ENCODE measurements at places on chromosomes 4 and X. TPM values are rescaled to one million over a fixed set of nuclear protein-coding genes. Genes with fewer than 3 reads are reported as not detected.

Gene MAGEA2B
- 10.6 TPM for total RNA-seq

Gene GPR50
- total RNA-seq, result 0.42 TPM

Gene HS6ST2
- total RNA-seq, result 2.9 TPM

Gene CXorf49B
- not detected for total RNA-seq

Gene DSPP
- not detected for total RNA-seq

Gene PABPC5
- 9.5 TPM for total RNA-seq

Gene GPRASP2
- total RNA-seq, result 24.6 TPM

DNA sequence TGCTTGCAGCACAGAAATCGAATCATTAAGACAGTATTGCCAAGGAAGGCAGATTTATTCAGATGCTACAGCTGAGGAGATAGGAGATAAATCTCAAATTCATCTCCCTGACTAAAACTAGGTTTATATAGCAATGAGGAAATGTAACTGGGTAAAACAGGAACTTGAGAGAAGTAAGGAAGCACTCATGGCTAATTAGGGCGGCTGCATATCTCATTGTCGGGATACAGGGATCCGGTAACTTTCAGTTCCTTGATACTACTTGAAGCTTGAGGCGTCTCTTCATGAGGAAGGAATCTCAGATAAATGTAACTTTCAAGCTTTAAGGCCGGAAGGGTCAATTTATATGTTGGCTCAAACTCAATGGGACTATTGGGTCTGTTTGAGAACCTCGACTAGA is 129.2 kb upstream of the WDR1 start:
- H3K36me3 ChIP-seq, result no peaks in the 10 kb centered on the region
- no peak overlapping the region for H3K27ac ChIP-seq
- H3K27me3 ChIP-seq, result peaks cover 3% of the 10 kb centered on the region
- no peak overlapping the region for H3K4me3 ChIP-seq
- DNase-seq, result no peak

DNA sequence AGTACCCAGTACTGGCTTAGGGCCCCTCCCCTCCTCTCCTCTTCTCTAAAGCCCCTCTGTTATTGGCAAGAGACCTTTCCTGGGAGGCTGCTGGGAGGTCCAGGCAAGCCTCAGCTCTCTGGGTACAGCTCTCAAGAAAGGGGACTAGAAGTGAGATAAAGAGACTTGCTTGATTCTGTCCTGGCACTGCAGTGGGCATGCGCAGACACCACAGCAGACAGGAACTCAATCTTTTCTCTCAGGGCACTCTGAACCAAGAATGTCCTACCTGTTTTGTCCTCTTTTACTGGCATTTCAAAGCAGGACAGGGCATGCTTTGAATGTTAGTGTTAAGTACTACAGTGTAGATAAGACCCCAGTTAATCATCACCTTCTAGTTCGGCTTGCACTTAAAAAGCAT is 74.9 kb downstream of the NYX start:
- no peak overlapping the region for H3K4me3 ChIP-seq
- peaks cover 17% of the 10 kb centered on the region for H3K4me1 ChIP-seq
- peaks cover 2% of the 10 kb centered on the region for H3K27me3 ChIP-seq
- H3K27ac ChIP-seq, result no peak overlapping the region
- H3K36me3 ChIP-seq, result no peaks in the 10 kb centered on the region

DNA sequence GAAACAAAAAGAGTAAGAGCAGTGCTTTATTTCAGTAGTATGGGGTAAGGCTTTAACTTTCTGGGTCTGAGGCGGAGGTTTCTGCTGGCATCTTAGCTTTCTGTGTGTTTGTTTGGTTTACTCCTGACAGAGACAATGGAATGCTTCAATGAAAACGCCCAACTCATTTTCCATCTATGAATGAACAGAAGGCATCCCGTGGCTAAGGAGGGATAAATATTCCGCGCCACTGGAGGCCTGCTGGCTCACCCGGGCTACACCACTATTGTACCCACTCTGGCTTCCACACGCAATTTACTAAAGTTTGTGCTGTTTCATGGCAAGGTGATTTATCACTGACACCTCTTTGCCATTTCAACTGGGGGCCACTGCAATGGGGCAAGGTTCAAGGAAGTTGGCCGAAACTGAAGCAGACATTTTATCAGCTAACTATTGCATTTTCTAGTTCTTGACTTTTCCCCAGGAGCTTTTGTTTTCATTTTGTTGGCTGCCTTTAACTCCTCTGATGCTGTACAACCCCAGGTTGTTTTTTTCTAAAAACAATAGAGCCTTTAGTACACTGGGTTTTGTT is 32.8 kb upstream of the PPARGC1A start:
- H3K4me3 ChIP-seq, result no peak overlapping the region
- no peak for DNase-seq
- H3K27ac ChIP-seq, result no peak overlapping the region
- H3K27me3 ChIP-seq, result no peaks in the 10 kb centered on the region
- H3K36me3 ChIP-seq, result no peaks in the 10 kb centered on the region

DNA sequence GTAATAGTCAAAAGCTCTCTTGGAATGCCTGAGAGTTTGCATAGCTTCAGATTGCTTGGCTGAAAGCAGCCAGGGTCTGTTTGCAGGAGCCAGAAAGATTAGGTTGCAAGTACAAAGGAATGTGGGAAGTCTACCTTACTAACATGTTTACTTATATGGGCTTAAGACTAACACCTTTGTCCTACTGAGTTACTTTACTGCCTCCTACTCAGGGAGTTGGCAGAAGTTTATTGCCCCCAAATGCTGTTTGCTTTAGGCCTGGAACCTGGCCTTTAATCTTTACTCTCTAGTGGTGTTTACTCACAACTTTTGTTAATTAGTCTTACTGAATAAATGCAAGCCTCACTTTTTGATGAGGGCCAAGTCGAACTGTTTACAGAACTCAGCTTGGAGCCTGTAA is 219.4 kb upstream of the ZC4H2 start:
- no peak overlapping the region for H3K27ac ChIP-seq
- peaks cover 2% of the 10 kb centered on the region for H3K27me3 ChIP-seq
- H3K36me3 ChIP-seq, result no peaks in the 10 kb centered on the region

GRCh38 chr4:167452922-167453430 is 218.7 kb upstream of the SPOCK3 start:
- H3K4me3 ChIP-seq, result no peak overlapping the region
- DNase-seq, result no peak
- no peaks in the 10 kb centered on the region for H3K27me3 ChIP-seq
- H3K4me1 ChIP-seq, result no peaks in the 10 kb centered on the region
- no peak overlapping the region for H3K27ac ChIP-seq
- no peaks in the 10 kb centered on the region for H3K36me3 ChIP-seq

- no peak for DNase-seq
- H3K27ac ChIP-seq, result no peak overlapping the region
- H3K4me1 ChIP-seq, result peaks cover 3% of the 10 kb centered on the region
- H3K4me3 ChIP-seq, result no peak overlapping the region
These were observed 50.6 kb downstream of the JADE1 start for GRCh38 chr4:128859887-128860677.

DNA sequence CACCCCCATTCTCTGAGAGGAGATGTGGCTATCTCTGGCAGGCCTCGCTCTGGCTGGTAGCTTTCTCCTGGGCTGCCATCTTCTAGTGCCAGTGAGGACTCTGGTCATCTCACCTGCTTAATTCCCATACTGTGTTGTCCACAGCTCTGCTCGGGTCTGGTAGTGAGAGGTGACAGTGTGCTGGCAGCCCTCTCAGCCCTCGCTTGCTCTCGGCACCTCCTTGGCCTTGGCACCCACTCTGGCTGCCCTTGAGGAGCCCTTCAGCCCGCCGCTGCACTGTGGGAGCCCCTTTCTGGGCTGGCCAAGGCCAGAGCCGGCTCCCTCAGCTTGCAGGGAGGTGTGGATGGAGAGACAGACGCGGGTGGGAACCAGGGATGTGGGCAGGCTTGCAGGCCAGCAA is 52.7 kb downstream of the CPLX1 start:
- DNase-seq, result no peak
- H3K36me3 ChIP-seq, result peaks cover 32% of the 10 kb centered on the region
- H3K4me3 ChIP-seq, result no peak overlapping the region
- peak overlapping the region; percentile 38 for H3K27ac ChIP-seq
- H3K4me1 ChIP-seq, result peaks cover 30% of the 10 kb centered on the region

DNA sequence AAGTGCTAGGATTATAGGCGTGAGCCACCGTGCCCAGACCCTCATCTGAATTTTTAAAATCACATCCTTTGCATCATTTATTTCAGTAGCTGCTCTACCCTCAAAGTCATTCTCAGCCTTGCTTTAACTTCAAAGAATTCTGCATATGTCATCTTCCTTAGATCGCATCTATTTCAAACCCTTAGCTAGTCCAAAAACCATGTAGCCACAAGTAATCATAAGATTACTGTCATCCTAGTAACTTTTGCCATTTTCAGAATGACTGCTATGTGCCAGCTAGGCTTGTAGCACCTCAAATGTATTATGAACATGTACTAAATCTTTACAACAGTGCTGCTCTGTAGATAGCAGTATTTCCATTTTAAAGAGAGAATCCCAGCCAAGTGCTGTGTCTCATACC is 45.5 kb upstream of the KLF3 start:
- no peaks in the 10 kb centered on the region for H3K4me1 ChIP-seq
- H3K4me3 ChIP-seq, result no peak overlapping the region
- H3K27me3 ChIP-seq, result no peaks in the 10 kb centered on the region
- no peaks in the 10 kb centered on the region for H3K36me3 ChIP-seq

GRCh38 chr4:122003335-122003734 is 51.5 kb upstream of the TRPC3 start:
- no peaks in the 10 kb centered on the region for H3K4me1 ChIP-seq
- H3K27me3 ChIP-seq, result peaks cover 5% of the 10 kb centered on the region
- H3K36me3 ChIP-seq, result no peaks in the 10 kb centered on the region
- H3K27ac ChIP-seq, result no peak overlapping the region
- peak; percentile 17 for DNase-seq
- no peak overlapping the region for H3K4me3 ChIP-seq
